CD4-positive, alpha-beta T cell treated with Interleukin-6 for 4 hours (primary cell): ENCODE measurements at places on chromosomes 1 and 21.

GRCh38 chr1:201013031-201013485 is 10.5 kb downstream of the KIF21B start:
- no peak for DNase-seq

DNA sequence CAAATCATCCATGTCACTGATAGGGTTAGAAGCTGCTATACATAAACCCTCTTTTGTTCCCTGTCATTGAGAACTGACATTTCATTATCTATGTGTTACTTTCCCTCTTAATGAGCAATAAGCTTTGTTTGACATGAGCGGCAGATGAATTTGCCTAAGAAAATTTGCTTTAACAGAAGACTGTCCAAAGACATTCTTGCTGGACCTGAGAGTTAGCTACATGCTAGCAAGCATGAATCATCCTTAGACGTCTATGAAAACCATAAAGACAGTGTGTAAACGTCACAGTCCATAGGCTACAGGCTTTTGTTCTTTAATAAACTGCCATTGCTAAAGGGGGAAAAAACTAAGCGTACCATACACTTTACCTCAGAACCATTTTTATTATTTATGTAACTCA is 73.1 kb downstream of the TNFSF4 start:
- no peak for DNase-seq

GRCh38 chr1:50774759-50775351 is 185.2 kb downstream of the FAF1 start:
- DNase-seq: peak; percentile 8

DNA sequence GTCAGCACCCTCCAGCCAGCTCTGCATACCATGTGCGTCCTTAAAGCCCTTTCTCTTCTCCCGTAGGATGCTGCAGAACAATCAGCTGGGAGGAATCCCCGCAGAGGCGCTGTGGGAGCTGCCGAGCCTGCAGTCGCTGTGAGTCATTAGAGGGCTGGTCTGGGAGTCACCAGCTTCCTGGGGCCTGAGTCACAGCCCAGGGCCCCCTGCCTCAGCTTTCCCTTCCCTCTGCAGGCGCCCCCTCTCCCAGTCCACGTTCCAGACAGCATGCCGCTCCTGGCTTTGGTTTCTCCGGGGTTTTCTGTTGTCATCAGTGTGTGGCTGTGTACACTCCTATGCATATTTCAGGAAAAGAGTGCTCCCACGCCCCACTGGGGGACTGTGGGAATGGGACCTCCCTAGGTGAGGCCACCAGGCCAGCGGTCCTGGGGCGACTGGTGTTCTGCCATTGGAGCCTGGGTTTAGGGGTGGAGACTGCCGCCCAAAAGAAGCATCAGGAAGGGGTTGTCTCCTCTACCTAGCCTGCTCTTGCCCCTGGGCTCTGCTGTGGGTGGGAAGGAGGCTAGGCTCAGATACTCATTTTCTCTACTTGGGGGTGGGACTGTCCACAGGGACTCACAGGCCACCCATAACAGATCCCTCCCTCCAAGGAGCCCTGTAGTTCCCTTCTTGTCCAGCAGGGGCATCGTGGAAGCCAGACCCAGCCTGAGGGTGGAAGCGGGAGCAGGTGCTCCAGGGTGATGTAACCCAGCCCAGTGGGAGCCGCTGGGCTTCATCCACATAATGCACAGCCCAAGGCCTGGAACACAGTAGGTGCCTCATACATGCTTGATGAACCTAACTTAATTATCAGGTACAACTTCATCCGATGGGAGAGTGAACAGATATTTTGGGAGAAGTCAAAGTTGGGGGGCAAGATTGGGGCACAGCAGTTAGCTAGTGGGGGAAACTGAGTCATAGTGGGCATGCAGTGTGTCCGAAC is 42.5 kb downstream of the LGR6 start:
- peak; percentile 63 for DNase-seq
